Type B pancreatic cell (in vitro differentiated cells): ENCODE measurements at places on chromosomes 13 and 19.

DNA sequence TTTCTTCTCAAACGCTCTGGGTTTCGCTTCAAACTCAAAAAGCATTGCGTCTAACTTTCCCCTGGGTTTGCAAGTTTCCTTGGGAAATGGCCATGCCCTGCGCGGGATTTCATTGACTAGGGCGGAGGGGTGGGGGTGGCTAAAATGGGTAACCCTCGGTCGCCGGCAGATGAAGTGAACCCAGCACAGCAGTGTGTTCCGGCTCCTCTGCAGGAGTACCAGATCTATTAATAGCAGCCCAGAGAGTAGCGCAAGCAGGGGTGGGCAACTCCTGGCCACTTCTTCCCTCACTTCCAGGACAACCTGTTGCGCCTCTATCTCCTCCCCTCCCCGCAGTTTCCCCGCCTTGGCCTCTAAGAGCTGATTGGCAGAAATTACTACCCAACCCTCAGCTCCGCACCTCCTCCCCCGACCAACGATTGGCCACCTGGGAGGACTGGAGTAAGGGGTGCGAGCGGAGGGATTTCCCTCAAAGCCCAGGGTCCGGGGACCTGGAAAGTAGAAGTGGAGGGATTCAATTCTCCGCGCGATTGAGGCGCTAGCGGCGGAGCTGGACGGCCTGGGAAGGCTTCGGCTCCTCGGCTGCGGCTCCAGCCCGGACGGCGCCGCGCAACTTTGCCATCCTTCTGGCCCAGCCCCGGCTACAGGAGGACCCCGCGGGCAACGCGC is at the start of gene FREM2:
Gene FREM2, plus strand, starts transcription at position 501 of the 669 bp plus-strand sequence. CDS start 268 bp downstream, outside the sequence.
- peak; percentile 86 for DNase-seq

DNA sequence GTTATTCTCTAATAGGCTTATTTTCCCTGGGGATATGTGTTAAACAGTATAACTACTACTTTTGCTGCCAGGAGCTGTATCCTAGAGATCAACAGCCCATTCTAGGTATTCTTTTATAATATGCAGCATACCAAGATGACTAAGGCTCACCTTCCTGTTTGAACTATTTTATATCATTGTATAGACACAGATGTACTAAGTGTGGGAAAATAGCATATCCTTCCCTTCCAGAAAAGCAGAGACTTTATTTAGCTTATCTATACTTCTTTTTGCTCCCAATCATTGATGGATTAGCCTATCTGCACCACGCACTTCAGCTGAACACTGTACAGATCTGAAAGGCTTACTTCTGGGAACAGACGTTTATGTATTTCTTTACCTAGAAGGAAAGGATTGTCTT is 82.6 kb downstream of the MAB21L1 start:
- DNase-seq: no peak

DNA sequence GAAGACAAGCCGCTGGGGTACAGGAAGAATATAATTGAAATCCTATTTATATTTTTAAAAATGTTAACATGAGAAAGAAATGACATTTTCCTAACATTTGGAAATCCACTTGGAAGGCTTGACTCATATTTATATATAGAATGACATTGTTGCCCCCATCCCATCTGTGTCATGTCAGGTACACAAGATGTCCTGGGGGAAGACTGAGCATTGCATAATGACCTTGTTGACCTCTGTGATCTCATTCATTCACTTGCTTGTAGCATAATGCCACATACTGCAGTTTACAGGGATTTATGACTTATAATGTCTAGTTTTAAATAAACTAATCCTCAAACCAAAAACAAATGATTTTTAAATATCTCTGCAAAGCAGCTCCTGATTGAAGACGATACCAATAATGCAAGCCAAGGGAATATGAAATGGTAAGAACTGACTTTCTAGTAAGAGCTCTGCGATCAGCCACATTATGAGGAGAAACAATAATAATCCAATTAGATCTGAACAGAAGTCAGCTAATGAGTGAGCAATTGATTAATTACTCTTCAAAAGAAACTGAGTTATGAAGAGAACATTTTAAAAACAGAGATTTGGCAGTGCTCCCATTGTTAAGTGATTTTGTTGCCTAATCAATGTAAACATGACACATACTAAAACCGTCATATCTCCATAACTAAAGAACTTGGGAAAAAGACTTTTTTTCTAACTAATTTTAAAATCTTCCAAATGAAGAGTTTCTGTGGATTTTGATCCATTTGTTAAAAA is 21.2 kb upstream of the VWA8 start:
- no peak for DNase-seq

DNA sequence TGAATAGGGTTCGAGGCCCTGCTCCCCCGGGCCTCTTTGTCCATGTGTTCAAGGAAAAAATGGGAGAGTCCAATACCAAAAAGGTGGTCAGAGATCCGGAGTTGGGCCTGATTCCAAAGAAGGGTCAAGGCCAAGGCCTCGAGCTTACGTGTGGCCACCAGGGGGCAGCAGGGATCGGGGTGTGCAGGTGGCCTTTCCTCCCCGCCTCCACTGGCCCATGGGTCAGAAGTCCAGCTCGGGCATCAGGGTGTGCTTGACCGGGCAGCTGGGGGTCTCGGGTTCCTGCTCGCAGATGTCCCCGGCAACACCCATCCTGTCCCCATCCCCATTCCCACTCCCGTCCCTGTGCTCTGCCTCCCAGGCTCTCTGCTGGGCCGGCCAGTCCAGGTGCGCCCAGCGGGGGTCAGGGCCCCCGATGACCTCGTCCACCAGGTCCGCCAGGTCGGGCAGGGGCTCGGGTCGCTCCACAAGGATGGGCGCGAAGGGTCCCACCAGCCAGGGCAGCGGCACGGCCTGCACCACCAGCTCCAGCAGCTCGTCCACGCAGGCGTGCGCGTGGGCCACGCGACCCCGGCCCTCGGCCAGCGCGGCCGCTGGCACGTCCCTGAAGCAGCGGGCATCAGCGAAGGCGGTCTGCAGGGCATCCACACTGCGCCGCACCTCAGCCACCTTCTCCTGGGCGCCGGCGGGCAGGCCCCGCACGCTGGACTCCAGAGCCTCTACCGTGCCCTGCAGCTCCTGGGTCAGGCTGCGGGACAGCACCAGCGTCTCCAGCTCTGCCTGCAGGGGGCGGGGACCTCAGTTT is 5.2 kb upstream of the PLIN4 start:
- peak; percentile 70 for DNase-seq

GRCh38 chr19:41563854-41564514 is 12.0 kb upstream of the CEACAM21 start:
- no peak for DNase-seq

DNA sequence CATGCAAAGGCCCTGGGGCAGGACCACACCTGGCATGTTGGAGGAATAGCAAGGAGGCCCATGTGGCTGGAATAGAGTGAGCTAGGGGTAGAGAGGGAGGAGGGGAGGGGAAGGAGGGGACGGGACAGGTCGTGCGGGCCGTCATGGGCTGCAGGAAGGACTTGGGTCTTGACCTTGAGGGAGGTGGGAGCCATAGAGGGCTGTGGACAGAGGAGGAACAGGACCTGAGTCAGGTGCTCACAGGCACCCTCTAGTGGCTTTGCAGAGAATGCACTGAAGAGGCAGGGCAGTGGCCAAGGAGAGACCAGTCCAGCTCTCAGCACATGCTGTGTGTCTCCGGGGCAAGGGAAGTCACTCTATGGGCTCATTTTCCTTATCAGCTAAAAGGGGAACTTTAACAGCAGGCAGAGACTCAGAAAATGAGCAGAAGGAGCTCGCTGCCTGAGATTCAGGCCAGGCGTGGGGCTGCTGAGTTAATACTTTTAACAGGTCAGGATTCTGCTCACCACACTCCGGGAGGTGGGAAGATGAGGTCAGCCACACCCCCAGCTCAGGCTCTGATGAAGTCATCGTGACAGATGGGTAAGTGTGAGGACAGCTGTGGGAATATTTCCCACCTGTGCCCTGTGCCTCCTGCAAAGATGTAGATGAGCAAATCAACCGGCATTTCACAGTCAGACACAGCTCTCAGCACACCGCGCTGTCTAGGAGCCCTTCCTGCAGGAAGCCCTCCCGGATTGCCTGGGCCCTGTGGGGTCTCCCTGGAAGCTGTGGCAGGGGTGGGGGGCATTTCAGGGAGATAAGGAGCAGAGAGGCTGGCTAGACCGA is 6.0 kb upstream of the TNFAIP8L1 start:
- no peak for DNase-seq

- DNase-seq: no peak
Observed at GRCh38 chr19:50266896-50267295, 62.3 kb downstream of the KCNC3 start.

DNA sequence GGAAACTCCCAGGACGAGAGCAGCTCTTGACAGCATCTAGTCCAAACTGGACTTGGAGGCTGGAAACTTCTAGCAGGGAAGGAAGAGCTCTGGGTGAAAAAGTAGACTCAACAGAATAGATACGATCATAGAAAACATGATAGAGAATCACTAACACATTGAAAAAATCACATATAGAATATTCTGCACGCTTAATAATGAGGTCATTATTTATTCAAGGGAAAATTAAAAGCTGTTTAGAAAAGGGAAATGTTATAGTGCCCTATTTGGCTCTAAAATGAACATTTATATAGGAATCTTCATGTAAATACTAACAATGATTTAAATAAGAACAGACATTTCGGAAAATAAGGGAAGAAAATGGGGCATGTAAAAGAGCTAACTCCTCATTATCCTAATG is 15.1 kb downstream of the KL start:
- DNase-seq: no peak

DNA sequence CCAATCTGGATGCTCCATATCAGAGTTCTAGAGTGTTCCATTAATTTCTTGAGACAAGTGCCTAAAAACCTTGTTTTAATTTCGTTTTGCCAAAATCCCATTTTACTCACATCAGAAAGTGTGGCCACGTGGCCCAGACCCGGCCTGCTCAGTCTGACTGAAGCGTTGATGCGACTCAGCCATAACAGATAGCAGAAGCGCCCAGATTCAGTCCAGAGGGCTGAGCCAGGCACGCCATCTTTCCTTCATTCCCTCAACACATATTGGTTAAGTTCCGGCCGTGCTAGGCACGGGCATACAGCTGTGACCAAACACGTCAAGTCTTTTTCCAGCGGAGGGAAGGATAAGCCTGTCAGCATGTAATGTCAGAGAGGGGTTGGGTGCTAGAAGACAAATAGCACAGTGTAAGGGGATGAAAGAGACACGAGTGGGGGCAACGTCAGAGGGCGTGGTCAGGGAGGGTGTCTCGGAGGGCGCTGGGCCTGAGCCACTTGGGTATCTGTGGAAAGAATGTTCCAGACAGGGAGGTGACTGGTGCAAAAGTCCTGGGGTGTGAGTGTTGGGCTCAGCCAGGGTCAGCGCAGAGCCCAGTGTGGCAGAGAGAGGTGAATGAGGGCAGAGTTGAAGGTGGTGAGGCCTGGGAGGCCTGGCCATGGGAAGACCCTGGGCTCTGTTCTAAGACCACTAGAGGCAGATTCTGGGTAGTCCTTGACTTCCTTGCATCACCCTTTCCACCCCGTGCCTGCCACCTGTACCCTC is 3.1 kb downstream of the F10 start:
- peak; percentile 56 for DNase-seq

DNA sequence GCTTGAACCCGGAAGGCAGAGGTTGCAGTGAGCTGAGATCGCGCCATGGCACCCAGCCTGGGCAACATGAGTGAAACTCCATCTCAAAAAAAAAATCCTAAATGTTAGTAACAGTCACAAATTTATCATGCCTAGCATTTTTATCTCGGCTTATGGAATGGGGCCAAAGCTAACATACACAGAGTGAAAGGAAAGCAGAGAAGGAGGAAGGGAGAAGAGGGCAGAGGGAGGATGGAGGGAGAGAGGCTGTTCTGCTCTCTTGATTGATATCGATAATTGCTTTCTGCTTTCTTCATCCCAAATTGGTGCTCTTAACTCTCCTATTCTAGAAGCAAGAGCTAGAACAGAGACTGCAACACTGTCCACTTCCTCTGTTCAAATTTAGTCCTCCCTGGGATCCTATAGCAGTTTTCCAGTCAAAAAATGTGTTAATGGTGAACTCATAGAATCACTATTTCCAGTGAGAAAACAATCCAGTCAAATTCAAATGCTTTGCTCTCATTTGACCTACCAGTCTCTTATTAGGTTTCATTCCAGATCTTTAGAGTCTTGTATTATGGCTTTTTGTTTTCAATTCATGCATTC is 15.8 kb upstream of the TUBGCP3 start:
- DNase-seq: peak; percentile 27

DNA sequence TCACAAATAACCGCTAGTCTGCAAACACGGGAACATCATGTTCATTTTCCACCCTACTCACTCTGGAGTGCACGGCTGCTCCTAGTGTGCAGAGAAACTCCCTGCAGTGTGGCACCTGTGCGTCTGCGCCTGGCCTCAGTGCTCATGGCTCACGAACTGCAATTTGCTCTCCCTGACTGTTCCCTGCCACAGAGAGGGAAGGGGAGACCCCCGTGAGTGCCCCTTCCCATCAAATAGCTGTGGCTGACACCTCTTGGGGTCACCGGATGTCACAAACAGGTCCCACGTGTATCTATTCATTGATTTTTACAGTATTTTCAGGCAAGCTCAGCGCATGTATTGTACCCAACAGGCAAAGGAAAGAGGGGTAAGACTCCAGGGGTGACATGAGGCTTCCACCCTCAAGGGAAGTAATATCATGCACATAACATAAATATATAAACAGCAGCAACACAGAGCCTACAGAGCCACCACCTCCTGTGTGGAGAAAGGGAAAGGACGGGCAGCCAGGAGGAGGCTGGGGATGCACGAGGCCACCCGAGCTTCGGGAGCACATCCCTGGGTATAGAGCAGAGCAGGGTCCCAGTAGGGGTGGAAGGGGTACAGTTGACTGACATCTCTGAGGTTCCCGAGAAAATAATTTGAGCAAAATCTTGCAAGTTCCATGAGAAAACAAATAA is 140.3 kb upstream of the SOX1 start:
- DNase-seq: peak; percentile 45

- no peak for DNase-seq
Observed at GRCh38 chr19:31254180-31254551, 95.1 kb downstream of the TSHZ3 start.

- DNase-seq: no peak
Observed at GRCh38 chr19:54287456-54287855, 6.5 kb upstream of the LILRB2 start.

DNA sequence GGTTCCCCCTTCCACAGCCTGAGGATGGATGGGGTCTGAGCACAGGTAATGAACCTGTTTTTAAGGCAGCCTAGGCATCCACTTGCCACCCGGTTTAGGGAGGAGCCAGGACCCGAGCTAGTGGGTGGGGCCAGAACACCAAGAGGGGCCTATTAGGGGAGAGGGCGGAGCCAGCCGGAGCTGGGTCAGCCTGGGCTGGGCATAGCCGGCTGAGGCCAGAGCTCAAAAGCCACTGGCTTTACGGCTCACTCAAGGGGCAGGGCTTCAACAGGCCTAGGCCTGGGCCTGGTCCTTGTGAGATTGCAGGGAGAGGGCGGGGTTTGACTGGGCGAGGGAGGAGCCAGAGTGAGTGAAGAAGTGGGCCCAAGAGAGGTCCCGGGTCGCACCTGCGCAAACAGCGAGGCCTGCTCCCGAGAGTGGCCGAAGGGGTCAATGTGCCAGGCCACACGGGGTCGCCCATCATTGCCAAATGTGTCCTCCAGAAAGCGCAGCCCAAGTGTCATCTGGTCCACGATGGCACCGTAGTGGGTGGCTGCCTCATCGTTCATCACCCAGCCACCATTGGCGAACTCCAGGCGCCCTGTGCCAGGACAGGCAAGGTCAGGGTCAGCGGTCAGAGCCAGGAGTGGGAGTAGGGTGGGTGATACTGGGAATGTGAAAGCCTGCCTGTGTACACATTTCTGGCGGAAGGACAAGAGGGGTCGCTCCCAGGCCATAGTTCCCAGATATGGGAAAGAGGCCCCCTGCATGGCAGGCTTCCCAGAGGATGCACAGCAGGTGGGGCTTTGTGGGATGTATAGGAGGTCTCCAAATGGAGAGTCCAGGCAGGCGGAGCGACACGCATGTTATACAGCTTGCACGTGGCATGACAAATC is 1.9 kb downstream of the MAN2B1 start:
- DNase-seq: no peak

- no peak for DNase-seq
Observed at GRCh38 chr13:105033999-105034398, 1501.5 kb downstream of the EFNB2 start.
